ENCODE measurements at places on chromosomes 2 and 18. TPM values are rescaled to one million over a fixed set of nuclear protein-coding genes. Genes with fewer than 3 reads are reported as not detected.

- no peak for DNase-seq
Measured at GRCh38 chr2:171798156-171798820, 95.8 kb downstream of the SLC25A12 start.

GRCh38 chr2:237731663-237732062 is 66.9 kb upstream of the RBM44 start:
- DNase-seq = no peak

DNA sequence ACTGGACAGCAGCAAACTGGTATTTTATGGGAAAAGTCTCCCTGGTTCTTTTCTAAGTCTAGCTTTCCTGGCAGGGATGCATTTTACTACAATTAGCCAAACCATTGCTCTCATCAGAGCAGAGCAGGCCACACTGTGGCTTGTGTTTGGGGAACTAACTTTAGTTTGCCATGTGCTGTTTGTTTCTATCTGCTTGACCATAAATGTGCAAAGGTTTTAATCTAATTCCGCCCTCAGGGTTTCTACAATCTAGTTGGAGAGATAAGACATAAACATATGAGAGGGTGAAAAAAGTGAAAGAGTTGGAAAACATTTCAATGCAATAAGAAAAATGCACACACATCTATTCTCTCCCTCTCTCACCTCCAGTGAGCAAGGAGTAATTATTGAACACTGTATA is 86.9 kb upstream of the MAPK4 start:
- DNase-seq = no peak

- DNase-seq = no peak
Measured at GRCh38 chr2:160784034-160784433, 290.4 kb upstream of the RBMS1 start.

GRCh38 chr2:85234868-85235267 is 92.9 kb downstream of the TGOLN2 start:
- no peak for DNase-seq

DNA sequence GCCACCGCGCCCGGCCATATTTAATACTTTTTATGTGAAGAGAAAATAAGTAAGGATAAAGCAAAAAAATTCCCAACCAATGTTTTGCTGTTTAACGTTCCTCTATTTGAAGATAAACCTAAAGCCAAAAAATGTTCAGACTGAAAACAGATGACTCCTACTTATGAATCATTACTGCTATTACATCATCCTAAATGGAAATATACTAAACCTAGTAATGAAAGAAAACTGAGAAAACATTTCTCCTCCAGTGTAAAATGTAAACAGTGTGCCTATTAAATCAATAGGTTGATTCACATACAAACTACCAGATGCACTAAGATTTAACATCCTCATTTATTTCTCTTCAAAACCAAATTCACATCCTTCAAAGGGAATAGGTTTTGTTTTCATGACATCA is 43.5 kb downstream of the CWC22 start:
- DNase-seq = no peak

- no peak for DNase-seq
Measured at GRCh38 chr2:15359716-15360531, 201.2 kb downstream of the NBAS start.

GRCh38 chr2:108643261-108643849 is 75.9 kb upstream of the RANBP2 start:
- DNase-seq = no peak

The IL1F10 gene
- not detected for total RNA-seq

The RIT2 gene
- not detected for total RNA-seq

The KCNS3 gene
- total RNA-seq = not detected

The HAAO gene
- total RNA-seq = not detected
